ENCODE measurements at places on chromosomes 11 and 22.

- DNase-seq = peak; percentile 46
Measured at GRCh38 chr11:34053161-34053686, 1.7 kb downstream of the CAPRIN1 start.

DNA sequence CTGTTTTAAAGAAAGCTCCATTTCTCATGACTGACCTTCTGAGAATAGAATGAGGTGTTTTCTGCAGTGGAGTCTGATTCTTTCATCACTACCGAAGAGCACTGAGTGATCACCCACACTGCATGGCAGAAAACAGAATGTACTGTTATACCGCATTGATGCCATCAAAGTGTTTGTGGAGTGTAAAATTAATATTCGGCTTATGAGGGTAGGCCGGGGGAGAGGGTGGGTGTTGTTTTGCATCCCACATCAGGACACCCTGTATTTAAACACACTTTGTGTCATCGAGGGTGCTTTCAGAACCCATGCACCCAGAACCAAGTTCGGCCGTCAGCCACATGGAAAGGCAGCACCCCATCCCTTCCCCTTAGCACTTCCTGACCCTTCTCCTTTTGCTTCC, 41.3 kb upstream of the ETS1 start:
- DNase-seq = no peak

- peak; percentile 49 for DNase-seq
Measured at GRCh38 chr11:88337987-88338668, 592 bp upstream of the CTSC start.

GRCh38 chr11:72829178-72829577, 15.0 kb downstream of the ATG16L2 start:
- DNase-seq = no peak

DNA sequence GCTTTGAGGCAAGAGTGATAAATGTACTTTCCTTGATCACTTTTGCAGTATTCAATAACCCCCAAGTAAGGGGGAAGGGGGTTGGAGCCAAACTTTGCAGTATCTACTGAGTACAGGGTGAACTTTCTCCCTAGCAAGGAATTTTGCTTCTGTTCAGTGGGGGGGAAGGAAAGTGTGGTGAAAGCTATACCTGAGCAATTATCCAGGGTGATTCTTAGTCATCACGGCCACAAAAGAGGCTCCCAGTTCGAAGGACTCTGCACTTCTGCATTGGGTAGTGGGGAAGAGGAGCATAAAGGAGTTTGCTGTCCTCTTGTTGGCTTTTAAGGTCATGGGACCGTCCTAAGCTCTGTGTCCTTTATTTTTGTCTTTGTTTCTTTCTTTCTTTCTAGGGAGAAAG, 346.5 kb upstream of the SYN3 start:
- DNase-seq = no peak

- DNase-seq = no peak
Measured at GRCh38 chr11:75191330-75191717, 40.4 kb downstream of the SLCO2B1 start.

GRCh38 chr22:35467681-35468434, 67.9 kb downstream of the MCM5 start:
- no peak for DNase-seq

DNA sequence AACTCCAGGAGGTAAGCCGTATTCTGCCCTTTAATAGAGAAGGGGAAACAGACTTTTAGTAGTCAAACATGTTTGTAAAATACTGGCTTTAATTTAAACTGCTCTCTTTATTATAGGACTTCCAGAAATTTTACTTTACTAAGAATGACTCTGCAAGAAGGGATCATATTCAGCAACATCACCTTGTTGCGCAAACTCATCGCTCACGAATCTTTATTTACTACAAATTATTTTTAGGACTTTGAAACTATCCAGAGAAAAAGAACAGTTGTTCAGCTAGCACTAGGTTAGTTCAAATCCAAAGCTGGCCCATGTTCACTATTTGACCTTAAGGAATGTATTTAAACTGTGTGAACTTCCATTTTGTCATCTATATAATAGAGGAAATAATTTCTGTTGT, 498.3 kb upstream of the TENM4 start:
- DNase-seq = no peak

DNA sequence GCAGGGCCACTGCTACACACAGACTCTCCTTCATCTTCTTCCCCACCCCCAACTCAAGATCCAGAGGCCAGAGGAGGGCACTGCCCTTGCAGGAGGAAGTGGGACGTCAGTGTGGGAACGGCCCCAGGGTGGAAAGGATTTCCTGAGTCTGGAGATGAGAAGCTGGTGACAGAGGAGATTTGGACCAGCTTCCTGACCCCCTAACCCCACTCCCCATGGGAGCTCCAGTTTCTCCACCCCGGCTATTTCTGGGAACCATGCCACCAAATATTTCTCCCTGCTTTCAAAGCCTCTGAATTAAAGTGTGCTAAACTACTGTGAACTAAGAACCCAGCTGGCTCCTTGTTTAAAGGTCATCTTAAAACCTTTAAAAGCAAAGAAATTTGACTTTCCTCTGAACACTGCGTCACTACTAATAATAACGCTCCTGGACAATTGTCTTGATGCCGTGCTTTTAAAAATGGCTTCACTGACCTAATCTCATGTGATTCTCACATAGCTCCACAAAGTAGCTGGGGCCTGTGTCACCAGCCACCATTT, 46.6 kb downstream of the CWC15 start:
- peak; percentile 77 for DNase-seq

GRCh38 chr11:107898270-107898669, 30.0 kb upstream of the RAB39A start:
- DNase-seq = peak; percentile 20

DNA sequence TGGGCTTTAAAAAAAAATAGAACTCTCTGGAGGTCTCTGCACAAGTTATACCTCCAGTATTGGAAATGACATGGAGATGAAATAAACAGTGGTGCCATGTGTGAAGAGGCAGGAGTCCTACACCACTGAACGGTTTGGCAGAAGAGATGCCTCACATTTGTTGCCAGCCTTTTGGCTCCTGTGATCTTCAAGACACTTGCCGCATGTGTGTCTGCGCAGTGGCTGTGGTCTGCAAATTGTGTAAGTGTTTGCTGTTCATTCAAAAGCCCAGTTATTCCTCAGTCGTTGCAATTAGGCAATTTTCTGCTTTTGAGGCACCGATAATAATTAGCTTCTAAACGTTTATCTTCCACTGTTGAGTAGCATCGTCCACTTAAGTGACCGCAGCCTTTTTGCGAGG, 319.1 kb downstream of the BRD1 start:
- no peak for DNase-seq

GRCh38 chr11:76151556-76152085, 54.7 kb downstream of the WNT11 start:
- no peak for DNase-seq

DNA sequence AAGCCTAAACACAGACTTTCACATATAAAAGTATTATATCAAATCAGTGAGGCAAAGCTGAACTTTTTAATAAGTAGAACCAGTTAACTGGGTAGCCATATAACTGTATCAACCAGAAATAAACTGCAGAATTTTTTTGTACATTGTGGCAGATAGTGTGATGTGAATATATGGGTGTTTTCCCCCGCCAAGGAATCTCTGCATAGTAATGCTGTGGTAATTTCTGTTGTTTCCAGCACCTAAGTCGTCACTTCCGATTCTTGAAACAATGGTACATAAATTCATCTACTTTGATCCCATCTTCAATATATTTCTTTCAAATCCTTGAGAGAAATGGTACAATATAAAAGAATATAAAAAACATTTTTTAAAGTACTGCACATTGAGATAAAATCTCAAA, 39.6 kb downstream of the NARS2 start:
- DNase-seq = no peak

DNA sequence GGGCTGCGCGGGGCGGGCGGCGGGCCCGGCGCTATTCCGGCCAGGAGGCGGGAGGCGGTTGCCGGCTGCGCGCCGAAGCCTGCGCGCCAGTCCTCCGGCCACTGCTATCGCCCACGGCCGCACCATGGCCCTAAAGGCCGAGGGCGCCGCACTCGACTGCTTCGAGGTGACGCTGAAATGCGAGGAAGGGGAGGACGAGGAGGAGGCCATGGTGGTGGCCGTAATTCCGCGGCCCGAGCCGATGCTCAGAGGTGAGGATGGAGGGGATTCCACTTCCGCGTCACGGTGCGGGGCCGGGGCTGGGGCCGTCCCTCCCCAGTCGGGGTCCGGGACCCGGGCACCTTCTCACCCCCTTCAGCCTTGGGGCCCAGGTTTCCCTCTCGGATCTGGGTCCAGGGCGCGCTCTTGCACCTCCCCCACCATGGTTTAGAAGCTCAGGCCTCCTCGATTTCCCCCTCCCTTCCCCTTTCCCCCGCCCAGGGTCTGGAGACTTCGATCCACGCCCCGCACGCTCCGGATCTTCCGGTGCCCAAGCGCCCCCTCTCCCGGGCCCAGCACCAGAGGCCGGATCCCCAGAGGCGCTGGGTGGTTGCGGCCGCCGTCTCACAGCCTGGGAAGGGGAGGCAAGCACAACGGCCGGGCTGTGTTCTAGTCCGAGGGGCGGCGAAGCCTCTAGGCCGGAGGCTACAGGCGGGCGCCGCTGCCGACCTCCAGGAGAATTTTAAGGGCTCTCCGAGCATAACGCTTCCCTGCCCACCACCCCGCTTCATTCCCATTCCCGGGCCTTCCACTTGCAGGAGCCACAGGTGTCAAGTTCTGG, 517 bp downstream of the SPINDOC start:
- no peak for DNase-seq

- no peak for DNase-seq
Measured at GRCh38 chr22:21710156-21710555, 25.4 kb downstream of the YPEL1 start.

DNA sequence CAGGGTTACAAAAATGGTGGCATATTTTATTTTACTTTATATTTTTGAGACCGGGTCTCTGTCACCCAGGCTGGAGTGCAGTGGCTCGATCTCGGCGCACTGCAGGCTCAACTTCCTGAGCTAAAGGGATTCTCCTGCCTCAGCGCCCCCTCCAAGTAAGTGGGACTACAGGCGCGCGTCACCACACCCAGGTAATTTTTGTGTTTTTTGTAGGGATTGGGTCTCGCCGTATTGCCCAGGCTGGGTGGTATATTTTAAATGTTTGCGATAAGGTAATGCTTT, 652 bp upstream of the FOSL1 start:
- DNase-seq = no peak

All from AG04450 (cell line).